CD4-positive, alpha-beta T cell (primary cell): ENCODE measurements at places on chromosomes 16 and 17. TPM values are rescaled to one million over a fixed set of nuclear protein-coding genes. Genes with fewer than 3 reads are reported as not detected.

Gene PPY
- not detected for total RNA-seq

Gene TBC1D3D
- 7.5 TPM for total RNA-seq

Gene CDH5
- total RNA-seq, result not detected

Gene TEPSIN
- 68.2 TPM for total RNA-seq

Gene MATCAP1
- 10.6 TPM for total RNA-seq

- H3K27ac ChIP-seq, result no peak overlapping the region
- no peaks in the 10 kb centered on the region for H3K27me3 ChIP-seq
Observed at GRCh38 chr17:12114686-12115418, 94.2 kb downstream of the MAP2K4 start.

DNA sequence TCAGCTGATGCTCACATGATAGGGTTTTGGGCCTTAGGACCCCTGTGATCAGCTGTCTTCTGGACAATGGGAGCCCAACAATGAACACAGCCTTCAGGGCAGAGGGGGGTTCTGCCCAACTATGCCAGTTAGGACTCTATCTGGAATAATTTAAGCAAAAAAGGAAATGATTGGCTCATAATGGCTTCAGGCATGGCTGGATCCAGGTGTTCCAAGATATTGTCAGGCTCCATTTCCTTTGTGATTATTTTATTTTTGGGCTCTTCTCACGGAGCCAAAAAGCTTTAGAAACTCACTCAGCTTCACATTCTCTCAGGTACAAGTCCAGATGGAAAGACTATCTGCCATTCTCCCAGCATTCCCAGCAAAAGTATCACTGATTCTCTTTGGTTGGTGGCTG is 2.9 kb upstream of the MT2A start:
- H3K36me3 ChIP-seq, result no peaks in the 10 kb centered on the region
- H3K4me1 ChIP-seq, result peaks cover 38% of the 10 kb centered on the region
- H3K27ac ChIP-seq, result no peak overlapping the region
- H3K27me3 ChIP-seq, result peaks cover 7% of the 10 kb centered on the region

- H3K4me3 ChIP-seq, result peak overlapping the region; percentile 81
- H3K4me1 ChIP-seq, result peaks cover 15% of the 10 kb centered on the region
- no peaks in the 10 kb centered on the region for H3K36me3 ChIP-seq
- DNase-seq, result no peak
- no peaks in the 10 kb centered on the region for H3K27me3 ChIP-seq
Observed at GRCh38 chr17:65121916-65122806, 15.0 kb upstream of the RGS9 start.

GRCh38 chr16:24773771-24774427 is 44.4 kb downstream of the TNRC6A start:
- peaks cover 26% of the 10 kb centered on the region for H3K36me3 ChIP-seq
- no peak for DNase-seq
- no peak overlapping the region for H3K4me3 ChIP-seq
- H3K4me1 ChIP-seq, result peaks cover 4% of the 10 kb centered on the region
- H3K27ac ChIP-seq, result no peak overlapping the region
- no peaks in the 10 kb centered on the region for H3K27me3 ChIP-seq

- H3K27me3 ChIP-seq, result no peaks in the 10 kb centered on the region
- no peaks in the 10 kb centered on the region for H3K4me1 ChIP-seq
- no peak overlapping the region for H3K4me3 ChIP-seq
Observed at GRCh38 chr17:56930739-56931337, 17.0 kb upstream of the TRIM25 start.

- H3K4me3 ChIP-seq, result no peak overlapping the region
- H3K27ac ChIP-seq, result no peak overlapping the region
- no peaks in the 10 kb centered on the region for H3K36me3 ChIP-seq
- no peaks in the 10 kb centered on the region for H3K4me1 ChIP-seq
Observed at GRCh38 chr17:68777243-68777855, 176.2 kb upstream of the FAM20A start.

DNA sequence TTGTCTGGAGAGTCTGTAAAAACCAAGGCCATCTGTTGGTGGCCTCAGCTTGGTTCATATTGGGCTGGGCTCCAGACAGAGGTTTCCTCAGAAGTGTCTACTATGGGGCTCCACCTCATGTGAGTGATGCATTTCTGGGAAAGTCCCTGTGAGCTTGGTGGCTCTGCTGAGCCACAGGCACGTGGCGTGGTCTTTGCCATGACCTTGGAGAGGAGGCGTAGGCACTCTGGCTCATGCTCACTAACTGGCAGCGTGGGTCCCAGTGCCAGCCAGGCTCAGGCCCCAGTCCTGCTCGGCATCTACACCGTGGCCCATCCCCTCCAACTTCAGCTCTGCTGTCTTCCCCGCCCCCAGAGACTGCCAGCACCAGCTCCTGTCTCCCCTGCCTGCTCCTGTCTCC is 10.7 kb upstream of the SMTNL2 start:
- H3K27ac ChIP-seq, result no peak overlapping the region
- H3K4me3 ChIP-seq, result no peak overlapping the region
- no peaks in the 10 kb centered on the region for H3K36me3 ChIP-seq
- H3K27me3 ChIP-seq, result no peaks in the 10 kb centered on the region
- peaks cover 9% of the 10 kb centered on the region for H3K4me1 ChIP-seq

- H3K27me3 ChIP-seq, result no peaks in the 10 kb centered on the region
- no peak overlapping the region for H3K4me3 ChIP-seq
- H3K4me1 ChIP-seq, result no peaks in the 10 kb centered on the region
- no peak for DNase-seq
- H3K36me3 ChIP-seq, result peaks cover 6% of the 10 kb centered on the region
Observed at GRCh38 chr17:69503711-69504110, 89.2 kb downstream of the MAP2K6 start.

DNA sequence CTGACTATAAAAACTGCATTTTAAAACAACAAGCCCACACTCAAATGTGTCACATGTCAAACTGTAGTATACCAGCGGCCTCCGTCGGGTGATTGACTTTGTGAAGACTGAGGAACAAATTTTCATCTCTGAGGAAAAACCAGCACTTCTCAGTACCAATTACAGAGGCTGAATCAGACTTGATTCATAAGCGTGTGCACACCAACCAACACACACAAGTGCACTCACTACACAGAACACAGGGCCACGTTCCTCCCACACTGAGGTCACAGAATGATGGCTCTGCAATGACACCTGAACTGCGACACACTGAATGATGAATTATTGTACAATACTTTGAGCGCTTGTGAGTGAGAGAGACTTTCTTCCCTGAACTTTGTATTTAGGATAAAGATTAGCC is 29.6 kb downstream of the XPO6 start:
- DNase-seq, result no peak
- H3K4me3 ChIP-seq, result no peak overlapping the region
- H3K36me3 ChIP-seq, result peaks cover 31% of the 10 kb centered on the region
- no peaks in the 10 kb centered on the region for H3K27me3 ChIP-seq
- peak overlapping the region; percentile 26 for H3K27ac ChIP-seq
- H3K4me1 ChIP-seq, result peaks cover 70% of the 10 kb centered on the region

- H3K36me3 ChIP-seq, result peaks cover 80% of the 10 kb centered on the region
- H3K4me1 ChIP-seq, result no peaks in the 10 kb centered on the region
Observed at GRCh38 chr16:66728117-66728787, 23.2 kb downstream of the DYNC1LI2 start.

DNA sequence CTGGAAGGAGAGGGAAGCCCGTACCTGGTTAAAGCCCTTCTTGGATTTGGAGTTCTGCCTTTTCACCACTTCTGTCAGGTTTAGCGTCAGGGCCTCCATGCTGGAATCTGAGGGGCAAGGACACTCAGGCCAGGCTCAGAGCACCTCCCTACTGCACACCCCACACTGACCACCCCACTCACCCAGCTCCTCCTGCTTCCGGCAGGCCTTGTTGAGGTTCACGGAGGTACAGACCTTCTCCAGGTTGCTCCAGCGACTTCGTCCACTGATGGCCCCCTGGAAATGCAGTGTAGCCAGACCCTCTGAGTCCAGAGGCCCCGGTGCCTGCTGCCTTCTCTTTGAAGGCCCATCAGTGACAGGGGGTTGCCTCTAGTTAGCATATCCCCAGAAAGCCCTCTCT is 14.1 kb upstream of the PIK3R6 start:
- no peak overlapping the region for H3K4me3 ChIP-seq
- H3K27me3 ChIP-seq, result no peaks in the 10 kb centered on the region

GRCh38 chr17:50952013-50952412 is 85.9 kb upstream of the TOB1 start:
- H3K27me3 ChIP-seq, result no peaks in the 10 kb centered on the region
- no peak overlapping the region for H3K4me3 ChIP-seq
- H3K27ac ChIP-seq, result no peak overlapping the region
- H3K4me1 ChIP-seq, result peaks cover 30% of the 10 kb centered on the region
- H3K36me3 ChIP-seq, result no peaks in the 10 kb centered on the region
- DNase-seq, result no peak

GRCh38 chr16:12757546-12757945 is 46.1 kb downstream of the CPPED1 start:
- H3K27me3 ChIP-seq, result no peaks in the 10 kb centered on the region
- no peaks in the 10 kb centered on the region for H3K36me3 ChIP-seq
- no peak overlapping the region for H3K27ac ChIP-seq

DNA sequence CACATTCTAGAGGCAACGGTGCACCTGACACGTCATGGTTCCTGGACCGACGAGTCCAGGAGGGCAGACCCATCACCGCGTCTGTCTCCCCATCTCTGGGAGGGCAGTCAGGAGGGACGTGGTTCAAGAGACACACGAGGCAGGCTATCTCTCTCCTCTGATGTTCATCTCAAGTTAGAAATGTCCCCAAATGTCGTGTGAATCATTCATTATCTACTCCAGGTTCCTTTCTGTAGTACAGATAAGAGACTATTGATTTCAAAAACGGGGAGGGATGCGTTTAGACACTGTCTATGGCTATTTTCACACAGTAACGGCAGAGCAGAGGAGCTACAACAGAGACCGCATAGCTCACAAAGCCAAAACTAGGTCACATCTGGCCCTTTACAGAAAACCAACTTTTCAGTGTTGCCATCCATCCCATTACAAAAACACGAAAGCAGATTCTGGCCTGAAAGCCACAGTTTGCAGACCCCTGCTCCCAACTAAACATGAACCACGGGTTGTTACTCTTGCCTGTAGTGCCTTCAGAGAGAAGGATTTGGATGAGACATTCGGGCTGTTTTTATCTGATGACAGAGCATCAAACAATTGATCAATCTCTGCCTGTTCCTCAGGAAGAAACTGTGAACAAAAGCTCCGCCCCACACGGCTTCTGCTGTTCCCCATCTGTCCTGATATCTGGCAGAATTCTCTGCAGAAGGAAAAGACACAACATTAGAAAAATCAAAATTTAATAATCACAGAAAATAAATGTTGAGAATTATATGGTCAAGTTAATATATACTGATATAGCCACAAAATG is 6.8 kb downstream of the MEAK7 start:
- DNase-seq, result no peak
- peaks cover 50% of the 10 kb centered on the region for H3K36me3 ChIP-seq
- H3K27me3 ChIP-seq, result no peaks in the 10 kb centered on the region
- no peaks in the 10 kb centered on the region for H3K4me1 ChIP-seq
- H3K27ac ChIP-seq, result no peak overlapping the region
- no peak overlapping the region for H3K4me3 ChIP-seq

- no peaks in the 10 kb centered on the region for H3K4me1 ChIP-seq
- H3K4me3 ChIP-seq, result no peak overlapping the region
- H3K27me3 ChIP-seq, result no peaks in the 10 kb centered on the region
- DNase-seq, result no peak
- no peaks in the 10 kb centered on the region for H3K36me3 ChIP-seq
Observed at GRCh38 chr16:79303959-79304387, 296.6 kb downstream of the MAF start.
